Stimulated activated CD8-positive, alpha-beta memory T cell treated with anti-CD3 and anti-CD28 coated beads, Interleukin-15, amount 100 ng/mL, for 24 hours (primary cell): ENCODE measurements at places on chromosomes 6 and 20.

- DNase-seq, result no peak
Measured at GRCh38 chr20:38130687-38131587, 34.1 kb downstream of the TGM2 start.

DNA sequence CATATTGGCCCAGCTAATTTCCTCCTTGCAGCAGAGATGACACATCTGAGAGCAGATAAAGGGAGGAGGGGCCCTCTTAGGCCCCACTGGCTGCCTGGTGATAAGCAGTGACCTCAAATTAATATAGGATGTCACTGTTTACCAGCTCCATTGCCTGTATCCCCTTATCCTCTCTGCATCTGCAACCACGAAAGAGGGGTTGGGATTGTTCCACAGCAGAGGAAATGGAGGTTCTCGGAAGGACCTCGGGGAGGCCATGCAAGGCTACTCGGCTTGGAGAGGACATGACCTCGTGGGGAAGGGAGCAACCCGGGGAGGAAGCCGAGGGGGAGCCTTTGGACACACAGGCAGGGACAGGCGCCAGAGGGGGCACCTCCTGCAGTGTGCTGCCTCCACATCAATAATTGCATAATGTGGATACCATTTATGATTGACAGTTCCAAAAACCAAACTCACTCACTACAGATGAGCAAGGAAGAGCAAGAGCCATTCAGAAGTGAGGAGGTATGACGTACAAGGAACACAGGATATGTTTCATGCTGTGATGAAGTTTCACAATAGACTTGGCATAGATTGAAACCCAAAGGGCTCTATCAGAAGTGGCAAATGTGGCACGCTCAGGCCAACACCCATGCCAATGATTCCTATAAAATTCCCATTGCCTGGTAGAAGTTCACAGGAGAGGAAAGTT lies 177.2 kb upstream of the RNF24 start:
- no peak for DNase-seq

DNA sequence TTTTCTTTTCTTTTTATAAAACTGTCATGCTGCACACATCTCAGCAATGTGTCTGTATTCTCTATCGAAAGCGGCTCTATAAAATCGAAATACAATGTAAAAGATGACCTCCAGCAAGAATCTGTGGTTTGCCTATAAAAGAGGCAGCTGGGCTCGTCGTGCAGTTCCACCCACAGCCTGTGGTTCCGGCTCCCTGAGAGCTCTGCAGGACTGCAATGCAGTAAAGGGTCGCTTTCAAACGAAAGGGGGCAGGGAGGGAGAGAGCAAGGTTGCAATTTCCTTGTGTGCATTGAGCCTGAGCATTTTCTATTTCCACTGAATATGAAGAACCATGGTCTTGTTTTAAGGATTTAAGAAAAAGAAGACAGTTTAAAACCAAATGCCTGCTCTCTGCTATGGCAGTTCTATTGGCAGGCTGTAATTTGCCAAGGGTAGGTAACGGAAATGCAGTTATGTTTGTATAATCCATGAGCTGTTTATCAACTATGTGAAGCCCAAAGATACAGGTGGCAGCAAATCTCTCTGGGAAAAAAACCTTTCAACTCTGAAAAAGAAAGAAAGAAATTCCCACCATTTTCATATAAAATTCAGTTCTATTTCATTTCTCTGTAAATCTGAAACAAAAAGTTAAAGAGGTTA lies 236.5 kb downstream of the HACE1 start:
- DNase-seq, result no peak

DNA sequence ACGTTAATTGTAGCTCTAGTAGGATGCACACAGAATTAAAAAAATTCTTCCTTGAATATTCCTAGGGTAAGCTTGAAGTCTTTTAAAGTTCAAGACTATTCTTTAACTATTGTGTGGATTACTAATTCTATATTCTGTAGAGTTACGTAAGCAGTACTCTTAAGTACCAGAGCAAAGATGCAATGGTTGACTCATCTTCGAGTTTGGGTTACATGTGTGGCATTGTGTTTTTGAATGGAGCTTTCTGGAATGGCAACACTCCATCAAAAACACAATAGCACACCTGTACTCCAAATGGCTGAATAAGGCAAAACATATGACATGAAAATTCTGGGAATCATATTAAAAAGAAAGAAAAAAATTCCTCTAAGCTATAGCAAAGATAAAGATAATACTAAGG lies 33.5 kb upstream of the CEP162 start:
- no peak for DNase-seq

GRCh38 chr6:163828038-163828795 lies 413.7 kb downstream of the QKI start:
- DNase-seq, result no peak

GRCh38 chr6:21300439-21300838 lies 293.1 kb upstream of the SOX4 start:
- no peak for DNase-seq

- no peak for DNase-seq
Measured at GRCh38 chr20:63060057-63060991, 53.6 kb upstream of the BHLHE23 start.

- DNase-seq, result no peak
Measured at GRCh38 chr6:7730001-7730783, 4.3 kb downstream of the BMP6 start.

DNA sequence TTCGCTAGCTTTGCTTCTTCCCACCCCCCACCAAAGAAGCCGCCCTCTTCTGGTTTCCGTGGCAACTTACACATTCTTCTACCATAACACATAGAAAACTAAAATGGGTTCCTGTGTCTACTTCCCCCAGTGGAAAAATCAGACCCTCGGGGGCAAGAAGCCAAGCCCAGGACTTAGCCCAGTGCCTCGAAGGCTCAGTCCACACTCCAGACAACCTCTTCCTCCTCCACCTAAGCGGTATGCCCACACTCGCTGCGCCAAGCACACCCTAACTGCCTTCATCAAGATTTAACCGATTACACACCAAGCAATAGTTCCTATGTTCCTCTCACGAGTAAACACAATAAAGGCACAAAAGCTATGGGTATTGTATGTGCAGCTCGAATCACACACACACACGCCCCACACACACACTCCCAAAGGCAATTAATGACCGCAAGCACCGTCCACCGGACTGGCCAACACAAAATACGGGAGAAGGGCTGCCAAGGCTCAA lies 537 bp downstream of the PPIL4 start:
- DNase-seq, result peak; percentile 1

GRCh38 chr6:135260612-135261011 lies 79.5 kb downstream of the MYB start:
- DNase-seq, result no peak

DNA sequence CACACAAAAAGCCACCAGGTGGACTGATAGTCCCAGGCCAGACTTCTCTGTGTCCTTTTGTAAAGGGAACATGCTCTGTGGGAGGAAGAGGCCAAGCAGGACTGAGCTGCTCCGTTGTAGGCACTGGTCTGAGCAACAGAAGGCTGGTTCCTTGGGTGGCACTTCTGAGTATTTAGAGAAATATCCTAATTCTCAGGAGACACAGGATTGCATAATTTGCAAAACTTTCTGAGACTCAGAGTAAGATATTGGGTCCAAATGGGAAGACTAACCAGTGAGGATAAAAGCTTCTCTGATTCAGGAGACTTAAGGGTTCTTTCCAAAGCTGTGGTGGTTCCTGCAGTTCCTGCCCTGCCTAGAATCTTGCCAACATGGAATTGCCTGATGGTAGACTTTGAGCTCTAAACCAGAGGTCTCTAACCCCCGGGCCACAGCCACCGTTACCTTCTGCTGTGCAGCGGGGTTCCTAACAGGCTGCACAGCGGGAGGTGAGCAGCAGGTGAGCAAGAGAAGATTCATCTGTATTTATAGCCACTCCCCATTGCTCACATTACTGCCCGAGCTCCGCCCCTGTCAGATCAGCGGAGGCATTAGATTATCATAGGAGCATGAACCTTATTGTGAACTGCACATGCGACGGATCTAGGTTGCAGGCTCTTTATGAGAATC lies 107.0 kb downstream of the OLIG3 start:
- no peak for DNase-seq

- no peak for DNase-seq
Measured at GRCh38 chr6:168815229-168815628, 374.2 kb downstream of the SMOC2 start.

GRCh38 chr20:26163890-26164289 lies 467.2 kb upstream of the ZNF337 start:
- no peak for DNase-seq

DNA sequence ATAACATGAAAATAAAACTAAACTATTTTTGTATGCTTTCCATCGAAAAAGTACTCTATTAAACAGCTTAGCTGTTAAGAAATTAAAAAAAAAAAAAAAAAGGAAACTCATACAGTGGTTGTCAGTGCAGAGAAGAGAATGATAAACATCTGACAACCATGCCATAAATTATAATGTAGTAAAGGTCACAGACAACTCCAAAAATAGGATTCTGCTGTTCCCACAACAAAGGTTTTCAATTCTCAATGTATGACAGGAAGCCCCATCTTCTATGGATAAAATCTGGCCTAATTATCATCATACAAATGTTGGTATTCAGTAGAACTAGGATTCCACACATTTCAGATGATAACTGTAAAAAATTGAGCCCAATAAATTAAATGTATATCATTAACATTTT lies 5.0 kb downstream of the PLN start:
- no peak for DNase-seq

DNA sequence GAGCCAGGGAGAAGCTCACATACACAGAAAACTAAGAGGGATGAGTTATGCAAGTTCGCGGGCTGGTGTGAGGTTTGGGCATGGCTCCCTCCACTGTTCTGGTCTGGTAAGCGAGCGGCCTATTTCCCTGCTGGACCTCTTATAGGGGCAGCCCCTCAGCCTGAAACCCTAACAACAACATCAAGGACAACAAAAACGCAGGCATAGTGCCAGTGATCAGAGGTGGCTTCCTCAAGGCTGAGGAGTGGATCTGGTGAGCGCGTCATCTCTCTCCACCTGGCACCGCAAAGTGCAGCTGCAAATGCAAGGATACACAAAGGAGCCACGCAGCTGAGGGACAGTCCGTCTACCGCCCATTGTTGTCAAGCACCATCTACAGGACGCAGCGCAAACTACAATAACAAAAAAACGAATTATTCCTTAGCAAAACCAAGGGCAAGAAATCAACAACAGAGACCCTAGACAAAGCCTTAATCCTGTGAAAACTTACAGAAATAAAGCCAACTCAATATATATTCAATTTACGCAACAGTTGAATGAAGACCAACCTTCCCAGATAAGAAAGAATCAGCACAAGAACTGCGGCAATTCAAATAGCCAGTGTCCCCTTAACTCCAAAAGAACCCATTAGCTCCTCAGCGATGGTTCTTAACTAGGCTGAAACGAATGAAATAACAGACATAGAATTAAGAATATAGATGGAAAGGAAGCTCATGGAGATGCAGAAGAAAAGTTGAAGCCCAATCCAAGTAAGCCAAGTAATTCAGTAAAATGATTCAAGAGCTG lies 9.2 kb upstream of the DEFB110 start:
- DNase-seq, result no peak

GRCh38 chr6:161242113-161242512 lies 31.7 kb downstream of the AGPAT4 start:
- DNase-seq, result no peak

DNA sequence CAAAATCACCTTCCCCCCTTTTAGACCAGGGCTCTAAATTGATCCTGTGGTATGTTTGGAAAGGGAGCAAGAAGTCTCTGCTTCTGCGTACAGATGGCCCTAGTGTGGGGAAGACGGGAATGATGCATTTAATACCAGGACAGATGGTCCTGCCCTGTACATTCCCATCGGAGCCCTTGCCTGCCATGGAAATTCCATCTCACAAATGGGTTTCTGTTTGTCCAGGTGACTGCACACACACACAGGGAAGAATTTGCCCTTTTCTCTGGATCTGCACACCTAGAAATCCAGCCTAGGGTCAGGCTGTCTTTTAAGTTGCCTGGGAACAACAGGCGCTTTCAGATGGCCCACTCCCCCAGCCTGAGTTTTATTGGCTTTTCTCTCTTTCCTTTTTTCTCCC lies 1.3 kb downstream of the MAS1 start:
- DNase-seq, result no peak

GRCh38 chr6:115783402-115784061 lies 277.2 kb downstream of the FRK start:
- DNase-seq, result no peak

DNA sequence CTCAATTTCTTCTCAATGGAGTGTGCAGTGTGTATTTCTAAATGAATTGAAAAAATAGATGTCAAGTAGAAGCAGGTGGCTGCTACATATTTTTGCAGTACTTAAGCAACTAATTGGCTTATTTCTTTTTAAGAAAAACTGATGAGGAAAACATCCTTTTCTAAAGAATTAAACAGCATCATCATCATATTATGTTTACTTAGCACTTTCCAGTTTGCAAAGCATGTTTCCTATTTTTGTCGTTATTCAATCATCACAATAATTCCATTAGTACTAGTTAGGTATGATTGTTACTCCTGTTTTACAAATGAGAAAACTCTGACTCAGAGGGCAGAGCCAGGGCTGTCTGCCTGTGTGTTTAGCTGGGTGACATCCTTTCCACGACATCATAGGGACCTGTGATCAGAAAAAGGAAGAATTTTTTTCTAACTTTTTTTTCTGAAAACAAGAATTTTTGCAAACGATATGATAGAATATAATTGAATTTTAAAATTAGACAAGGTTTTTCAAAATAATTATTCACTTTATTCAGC lies 22.7 kb upstream of the BMP6 start:
- no peak for DNase-seq
